ENCODE measurements at places on chromosomes 13 and 19.

DNA sequence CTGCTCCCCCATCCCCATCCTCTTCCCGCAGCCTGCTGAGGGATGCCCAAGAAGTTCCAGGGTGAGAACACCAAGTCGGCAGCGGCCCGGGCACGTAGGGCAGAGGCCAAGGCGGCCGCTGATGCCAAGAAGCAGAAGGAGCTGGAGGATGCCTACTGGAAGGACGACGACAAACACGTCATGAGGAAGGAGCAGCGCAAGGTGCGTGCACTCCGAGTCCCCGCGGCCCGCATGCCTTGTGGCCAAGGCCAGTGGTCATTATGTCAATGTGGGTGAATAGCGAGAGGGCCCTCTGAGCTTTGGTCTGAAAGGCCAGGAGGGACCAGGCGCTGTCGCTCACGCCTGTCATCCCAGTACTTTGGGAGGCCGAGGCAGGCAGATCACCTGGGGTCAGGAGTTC lies 3.6 kb downstream of the CCDC124 start:
- no peak for DNase-seq

DNA sequence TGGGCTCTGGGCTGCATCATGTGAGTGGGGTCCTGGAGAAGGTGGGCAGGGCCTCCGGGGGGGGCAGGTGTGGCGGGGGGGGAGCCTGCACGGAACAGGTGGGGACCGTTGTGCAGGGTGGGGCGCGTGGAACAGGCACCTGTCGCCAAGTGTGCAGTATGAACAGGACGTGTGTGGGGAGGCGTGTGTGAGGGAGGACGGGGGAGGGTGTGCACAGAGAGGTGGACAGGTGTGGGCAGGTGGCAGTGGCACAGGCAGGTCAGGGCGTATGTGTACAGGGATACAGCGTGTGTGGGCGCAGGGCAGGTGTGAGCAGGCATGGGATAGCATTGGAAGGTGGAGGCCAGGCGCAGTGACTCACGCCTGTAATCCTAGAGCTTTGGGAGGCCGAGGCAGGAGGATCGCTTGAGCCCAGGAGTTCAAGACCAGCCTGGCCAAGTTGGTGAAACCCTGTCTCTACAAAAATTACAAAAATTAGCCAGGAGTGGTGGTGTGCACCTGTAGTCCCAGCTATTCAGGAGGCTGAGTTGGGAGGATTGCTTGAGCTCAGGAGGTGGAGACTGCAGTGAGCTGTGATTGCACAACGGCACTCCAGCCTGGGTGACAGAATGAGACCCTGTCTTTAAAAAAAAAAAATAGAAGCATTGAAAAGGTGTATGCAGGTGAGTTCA lies 3.2 kb downstream of the PLK5 start:
- no peak for DNase-seq

- no peak for DNase-seq
Observed at GRCh38 chr19:46368116-46368515, 21.2 kb downstream of the PPP5C start.

DNA sequence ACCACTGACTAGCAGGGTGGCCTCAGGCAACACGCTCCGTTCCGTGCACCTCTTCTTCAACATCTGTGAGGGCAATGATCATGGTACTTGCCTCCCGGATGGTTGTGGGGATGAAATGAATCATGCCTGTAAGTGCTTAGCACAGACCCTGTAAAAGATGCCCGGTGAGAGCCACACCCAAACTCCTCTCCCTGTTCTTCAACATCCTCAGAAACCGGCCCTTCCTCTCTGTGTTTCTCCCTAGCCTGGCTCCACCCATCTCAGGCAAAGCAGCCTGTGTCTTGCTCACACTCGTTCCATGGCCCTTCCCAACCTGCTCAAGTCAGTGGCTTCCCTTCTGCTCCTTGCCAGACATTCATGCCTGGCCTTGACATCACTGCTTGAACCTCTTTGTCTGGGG lies 5.8 kb upstream of the DMKN start:
- no peak for DNase-seq

GRCh38 chr13:35930665-35931631 lies 200.2 kb downstream of the DCLK1 start:
- no peak for DNase-seq

DNA sequence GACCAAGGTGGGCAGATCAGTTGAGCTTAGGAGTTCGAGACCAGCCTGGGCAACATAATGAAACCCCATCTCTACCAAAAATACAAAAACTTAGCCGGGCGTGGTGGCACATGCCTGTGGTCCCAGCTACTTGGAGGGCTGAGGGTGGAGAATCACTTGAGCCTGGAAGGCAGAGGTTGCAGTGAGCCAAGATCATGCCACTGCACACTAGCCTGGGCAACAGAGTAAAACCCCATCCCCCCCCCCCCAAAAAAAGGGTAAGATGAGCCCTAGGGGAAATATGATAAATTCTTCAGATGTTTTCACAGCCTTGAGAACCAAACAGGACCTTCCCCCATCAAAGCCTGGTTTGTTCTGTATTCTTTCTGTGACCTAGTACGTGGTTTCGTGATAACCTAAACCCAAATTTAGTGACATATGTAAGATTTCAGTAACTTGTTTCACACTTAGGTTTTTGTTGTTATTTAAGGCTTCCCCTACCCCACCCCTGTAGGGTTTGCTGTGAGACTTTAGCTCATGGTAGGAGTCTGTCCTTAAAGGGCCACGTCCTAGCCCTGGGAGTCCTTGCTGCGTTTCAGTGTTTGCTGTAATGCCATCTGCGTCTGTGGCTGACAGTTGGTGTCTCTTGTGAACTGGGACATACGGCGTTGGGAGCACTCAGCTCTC lies 49.6 kb downstream of the MYO9B start:
- peak; percentile 18 for DNase-seq

DNA sequence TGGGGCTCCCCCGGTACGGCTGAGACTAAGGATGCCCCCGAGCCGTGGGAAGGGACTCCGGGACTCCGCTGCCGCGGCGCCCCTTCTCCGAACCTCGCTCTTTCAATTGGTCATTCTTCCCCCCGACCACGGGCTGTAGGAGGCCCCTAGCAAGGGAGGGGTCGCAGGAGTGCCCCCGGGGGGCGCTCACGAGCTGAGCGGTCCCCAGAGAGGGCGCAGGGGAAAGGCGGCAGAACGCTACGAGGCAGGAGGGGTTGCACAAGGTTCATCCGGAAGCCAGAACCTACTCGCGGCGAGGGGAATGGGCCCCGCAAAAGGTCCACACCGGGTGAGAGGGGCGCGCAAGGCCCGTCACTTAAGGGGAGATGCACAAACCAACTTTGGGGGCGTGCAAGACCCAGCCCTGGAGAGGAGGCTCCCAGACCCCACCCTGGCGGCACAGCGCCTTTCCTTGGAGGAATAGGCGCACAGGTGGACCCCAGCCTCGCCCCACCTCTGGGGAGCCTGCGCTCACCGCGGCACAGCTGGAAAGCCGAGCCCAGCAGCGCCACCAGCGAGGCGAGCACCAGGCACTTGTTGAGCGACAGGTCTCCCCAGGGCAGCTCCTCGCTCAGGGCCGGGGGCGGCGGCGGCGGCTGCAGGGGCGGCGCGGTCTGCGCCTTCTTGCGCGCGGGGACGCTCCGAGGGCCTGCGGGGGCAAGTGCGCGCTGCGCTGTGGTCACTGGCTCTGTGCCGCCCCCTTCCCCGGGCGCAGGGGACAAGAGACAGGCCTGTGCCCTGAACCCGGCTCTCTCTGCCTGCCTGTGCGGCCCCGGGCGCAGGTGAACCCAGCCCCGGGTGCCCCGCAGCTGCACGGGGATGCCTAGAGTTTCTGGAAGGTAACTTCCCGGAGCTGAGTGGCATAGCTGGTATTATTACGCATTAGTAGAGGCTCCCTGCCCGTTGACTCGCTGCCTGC lies 2.8 kb downstream of the JSRP1 start:
- DNase-seq, result no peak

GRCh38 chr13:60721063-60721462 lies 324.0 kb downstream of the TDRD3 start:
- DNase-seq, result no peak

DNA sequence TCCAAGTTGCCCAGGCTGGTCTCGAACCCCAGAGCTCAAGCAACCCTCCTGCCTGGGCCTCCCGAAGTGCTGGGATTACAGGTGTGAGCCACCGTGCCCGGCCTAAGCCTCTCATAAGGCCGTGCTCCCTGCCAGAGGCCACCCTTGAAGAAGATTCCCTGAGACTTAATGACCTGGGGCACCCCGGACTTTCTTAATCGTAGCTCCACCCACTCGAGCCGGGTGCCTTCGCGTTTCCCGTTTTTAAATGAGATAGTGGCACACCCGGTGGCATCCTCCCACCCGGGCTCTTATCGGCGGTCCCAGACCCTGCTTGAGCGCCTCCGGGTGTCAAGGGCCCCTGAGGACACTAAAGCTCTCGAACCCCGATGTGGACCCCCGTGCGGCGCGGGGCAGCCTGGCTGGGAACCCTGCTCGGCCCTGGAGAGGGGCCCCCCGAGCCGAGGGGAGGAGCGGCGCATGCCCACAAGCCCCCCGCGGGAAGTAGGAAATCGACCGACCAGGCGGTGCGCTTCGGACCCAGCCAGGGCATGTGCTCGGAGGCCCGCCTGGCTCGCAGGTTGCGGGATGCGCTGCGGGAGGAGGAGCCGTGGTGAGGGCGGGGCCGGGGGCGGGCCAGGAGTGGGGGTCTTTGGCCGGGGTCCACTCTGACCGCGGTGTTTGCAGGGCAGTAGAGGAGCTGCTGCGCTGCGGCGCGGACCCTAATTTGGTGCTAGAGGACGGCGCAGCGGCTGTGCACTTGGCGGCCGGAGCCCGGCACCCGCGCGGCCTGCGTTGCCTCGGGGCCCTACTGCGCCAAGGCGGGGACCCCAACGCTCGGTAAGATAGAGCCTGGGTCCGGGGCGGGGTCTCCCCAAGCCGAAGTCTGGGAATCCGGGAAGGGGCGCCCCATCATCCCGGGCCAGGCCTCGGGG lies at the start of gene ANKLE1:
Gene ANKLE1, plus strand, starts transcription at position 511 of the 914 bp plus-strand sequence. Its CDS starts 20 bp downstream, at position 531.
- no peak for DNase-seq

DNA sequence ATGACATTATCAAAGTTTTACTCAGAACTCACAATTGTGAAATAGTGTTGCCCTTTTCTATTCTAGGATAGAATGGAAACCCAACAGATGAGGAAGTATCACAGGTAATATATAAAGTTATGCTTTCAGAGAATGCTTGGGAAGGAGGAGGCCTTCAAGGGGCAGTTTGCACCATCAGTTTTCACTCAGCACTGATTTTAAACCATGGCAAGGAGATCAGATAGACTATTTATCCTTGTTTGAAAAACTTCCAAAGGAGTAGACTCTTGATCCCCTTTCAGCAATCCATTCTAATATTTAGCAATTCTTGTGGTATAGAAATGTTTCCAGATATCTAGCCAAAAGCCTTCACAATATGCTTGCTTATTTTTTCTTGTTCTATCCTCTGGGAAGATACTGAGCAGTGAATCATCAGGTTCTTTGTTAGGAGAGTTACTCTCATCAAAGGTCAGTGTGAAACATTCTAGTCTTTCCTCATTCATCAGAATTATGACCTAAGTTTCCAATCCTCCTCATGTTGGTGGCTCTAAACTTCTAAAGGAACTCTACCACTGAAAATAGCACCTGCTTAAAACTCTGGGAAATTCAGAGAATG lies 3.8 kb downstream of the GPC6 start:
- no peak for DNase-seq

- no peak for DNase-seq
Observed at GRCh38 chr13:57799624-57800023, 168.1 kb downstream of the PCDH17 start.

DNA sequence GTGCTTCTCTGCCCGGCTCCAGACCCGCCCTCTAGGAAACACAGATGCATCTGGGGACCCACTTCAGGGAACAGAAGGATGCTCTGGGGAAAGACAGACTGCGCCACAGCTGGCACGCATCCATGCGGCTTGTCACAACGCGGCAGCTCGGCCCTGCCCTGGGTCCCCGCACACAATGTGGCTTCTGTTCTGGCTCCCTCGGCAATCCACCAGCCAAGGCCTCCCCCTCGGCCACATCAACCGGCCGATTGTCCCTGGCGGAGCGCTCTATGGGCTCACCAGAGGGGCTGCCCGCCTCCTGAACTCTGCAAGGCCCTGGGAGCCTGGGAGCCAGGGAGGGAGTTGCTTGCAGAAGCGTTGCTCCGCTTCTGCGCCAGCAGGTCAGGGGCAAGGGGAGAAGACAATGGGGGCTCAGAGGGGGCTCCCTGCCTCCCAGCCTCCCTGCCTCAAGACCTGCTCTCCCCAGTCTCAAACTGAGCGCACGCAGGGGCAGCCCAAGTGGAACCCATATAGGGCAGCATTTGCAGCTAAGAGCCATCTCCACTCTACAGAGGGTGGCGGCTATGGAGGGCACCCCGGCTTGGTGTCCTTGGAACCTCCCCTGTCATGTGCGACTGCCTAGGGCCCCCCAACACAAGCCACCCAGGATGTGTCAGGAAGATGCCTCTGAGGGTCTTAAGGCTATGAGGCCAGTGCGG lies 37.9 kb downstream of the MLLT1 start:
- DNase-seq, result no peak

DNA sequence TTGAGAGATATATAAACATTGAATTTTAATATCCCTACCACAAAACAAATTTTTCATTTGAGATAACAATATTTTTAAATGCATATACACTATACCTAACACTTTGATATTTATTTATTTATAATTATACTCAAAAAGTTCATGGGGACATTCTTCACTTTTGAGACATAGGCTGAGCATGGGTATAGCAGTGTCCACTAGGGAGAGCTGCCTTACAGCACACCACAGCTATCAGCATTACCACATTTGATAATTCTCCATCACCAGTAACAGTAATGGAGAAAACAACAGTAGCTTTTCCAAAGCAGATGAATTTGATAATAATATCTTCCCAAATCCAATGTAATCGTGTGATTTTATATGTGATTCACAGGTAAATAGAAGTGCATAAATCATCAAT lies 626.1 kb downstream of the DACH1 start:
- DNase-seq, result no peak

GRCh38 chr19:34793565-34793964 lies 20.6 kb upstream of the ZNF599 start:
- DNase-seq, result no peak

DNA sequence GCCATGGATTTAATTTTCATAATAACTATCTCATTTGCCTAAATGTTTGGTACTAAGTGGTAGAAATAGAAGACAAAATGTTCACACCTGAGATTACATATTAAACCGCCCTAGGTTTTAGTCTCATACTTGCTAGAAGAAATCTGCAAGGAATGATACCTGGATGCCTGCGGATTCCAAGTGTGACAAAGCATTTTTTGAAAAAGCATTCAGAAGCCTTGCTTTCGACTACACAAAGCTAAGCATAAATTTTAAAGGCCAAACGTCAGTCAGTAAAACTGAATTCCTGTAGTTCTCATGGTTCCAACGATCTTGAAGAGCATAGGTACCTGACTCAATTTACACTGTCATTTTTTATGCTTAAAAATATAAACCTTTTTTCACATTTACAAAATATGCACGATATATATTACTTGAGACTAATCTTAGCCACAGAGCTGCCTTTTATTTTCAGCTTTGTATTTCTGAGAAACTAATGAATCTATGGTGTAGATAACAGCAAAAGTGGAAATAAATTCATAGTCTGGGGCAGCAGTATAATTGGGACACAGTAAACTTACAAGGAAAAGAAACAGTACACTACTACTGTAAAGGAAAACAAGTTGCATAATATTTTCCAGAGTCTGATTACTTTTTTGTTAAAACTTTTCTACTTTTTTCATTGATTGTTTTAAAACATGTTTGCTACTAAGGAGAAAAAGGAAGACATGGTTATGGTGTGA lies 1.2 kb upstream of the LRRC63 start:
- no peak for DNase-seq

- DNase-seq, result no peak
Observed at GRCh38 chr13:93549326-93550005, 322.9 kb downstream of the GPC6 start.

GRCh38 chr19:54287456-54287855 lies 6.5 kb upstream of the LILRB2 start:
- DNase-seq, result no peak

GRCh38 chr13:51549050-51549449 lies 35.2 kb upstream of the WDFY2 start:
- no peak for DNase-seq

- no peak for DNase-seq
Observed at GRCh38 chr19:54298357-54299125, 14.4 kb downstream of the LILRA5 start.
